ENCODE measurements at places on chromosomes 1 and 21.

- H3K36me3 ChIP-seq = no peaks in the 10 kb centered on the region
- H3K27ac ChIP-seq = no peak overlapping the region
- no peak overlapping the region for H3K4me3 ChIP-seq
- H3K27me3 ChIP-seq = peaks cover 2% of the 10 kb centered on the region
- no peaks in the 10 kb centered on the region for H3K4me1 ChIP-seq
- no peak for DNase-seq
Measured at GRCh38 chr1:210325026-210325670, 3.6 kb upstream of the HHAT start.

DNA sequence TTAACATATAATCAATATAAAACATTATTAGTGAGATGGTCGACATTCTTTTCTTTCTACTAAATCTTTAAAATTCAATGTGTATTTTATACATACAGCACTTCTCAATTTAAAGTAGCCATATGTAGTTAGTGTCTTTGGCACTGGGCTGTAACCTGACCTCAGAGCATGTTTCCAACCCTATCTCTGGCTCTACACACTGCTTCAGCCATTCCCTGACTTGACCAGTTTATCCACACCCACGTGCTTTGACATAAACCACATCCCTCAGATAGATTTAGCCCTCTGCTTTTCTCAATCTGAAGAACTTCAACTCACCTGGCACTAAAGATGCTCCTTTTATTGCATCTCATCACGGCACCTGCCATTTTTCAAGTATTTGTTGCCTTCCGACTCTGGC, 58.3 kb downstream of the RGS2 start:
- no peaks in the 10 kb centered on the region for H3K36me3 ChIP-seq
- H3K27ac ChIP-seq = no peak overlapping the region
- no peak overlapping the region for H3K4me3 ChIP-seq
- H3K27me3 ChIP-seq = no peaks in the 10 kb centered on the region
- DNase-seq = no peak

DNA sequence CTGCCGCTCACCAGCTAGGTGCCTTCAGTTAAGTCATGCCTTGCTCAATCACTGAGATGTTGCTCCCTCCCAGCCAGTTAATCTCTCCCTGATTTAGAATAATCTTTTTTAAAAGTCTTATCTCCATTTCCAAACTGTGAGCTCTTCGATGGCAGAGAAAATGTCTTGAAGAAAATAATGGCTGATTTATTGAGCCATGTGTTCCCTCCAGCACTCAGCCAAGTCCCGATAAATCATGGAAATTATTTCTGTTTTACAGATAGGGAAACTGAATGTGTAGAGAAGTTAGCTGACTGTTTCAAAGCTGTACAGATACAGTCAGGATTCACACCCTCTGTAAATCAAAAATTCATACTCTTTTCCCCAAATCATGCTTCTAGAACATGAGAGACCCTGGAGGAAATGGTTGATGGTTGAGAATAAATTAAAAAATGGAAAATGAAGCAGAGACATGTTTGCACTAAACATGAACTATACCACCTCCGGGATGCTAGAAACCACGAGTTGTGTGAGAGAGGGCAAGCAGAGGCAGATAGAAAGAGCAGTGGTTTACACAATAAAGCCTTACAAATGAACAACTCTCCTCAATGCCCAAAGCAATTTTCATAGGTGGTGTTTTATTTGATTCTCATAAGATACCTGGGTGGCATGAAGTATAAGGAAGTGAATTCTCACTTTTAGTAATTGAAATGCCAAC, 376.4 kb downstream of the PLPP3 start:
- H3K4me1 ChIP-seq = no peaks in the 10 kb centered on the region
- no peaks in the 10 kb centered on the region for H3K27me3 ChIP-seq
- no peak for DNase-seq
- no peak overlapping the region for H3K4me3 ChIP-seq
- no peak overlapping the region for H3K27ac ChIP-seq
- no peaks in the 10 kb centered on the region for H3K36me3 ChIP-seq

DNA sequence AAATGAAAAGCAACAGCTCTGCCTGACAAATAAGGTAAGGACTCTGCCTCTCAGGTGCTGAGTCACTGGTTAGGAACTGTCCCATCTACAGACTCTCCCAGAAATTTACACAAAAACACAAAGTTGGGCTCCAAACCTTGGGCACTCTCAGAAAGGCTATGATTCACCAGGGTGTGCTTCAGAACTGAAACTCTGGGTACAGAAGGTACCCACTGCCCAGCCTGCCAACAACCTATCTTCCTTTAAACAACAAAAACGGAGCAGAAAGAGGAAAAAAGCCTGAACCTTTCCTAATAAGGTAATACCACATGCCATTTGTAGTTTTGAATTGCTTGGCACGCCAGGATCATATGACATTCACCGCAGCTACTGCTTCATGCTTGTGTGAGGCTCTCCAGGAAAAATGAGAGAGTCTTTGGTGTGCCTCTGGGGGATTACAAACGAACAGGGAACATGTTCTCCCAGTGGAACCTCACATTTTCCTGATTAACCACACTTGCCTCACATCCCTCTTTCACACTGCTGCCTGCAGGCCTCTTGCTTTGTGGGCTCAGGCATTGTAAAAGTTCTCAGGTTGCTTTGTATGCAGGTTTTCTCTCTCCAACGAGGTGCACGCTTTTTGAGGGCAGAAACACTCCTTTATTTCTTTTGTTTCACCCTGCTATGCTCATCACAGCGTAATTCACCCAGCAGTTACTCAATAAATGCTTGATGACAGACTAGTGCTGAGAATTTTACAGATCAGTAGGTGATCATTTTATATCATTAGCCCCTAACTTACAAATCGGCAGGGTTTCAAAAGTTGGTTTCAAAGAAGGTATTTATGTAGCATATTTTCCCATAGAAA, 65.1 kb downstream of the GADD45A start:
- H3K27ac ChIP-seq = peak overlapping the region; percentile 80
- H3K4me1 ChIP-seq = peaks cover 55% of the 10 kb centered on the region
- no peak overlapping the region for H3K4me3 ChIP-seq
- peak; percentile 54 for DNase-seq
- H3K36me3 ChIP-seq = peaks cover 2% of the 10 kb centered on the region
- H3K27me3 ChIP-seq = no peaks in the 10 kb centered on the region

DNA sequence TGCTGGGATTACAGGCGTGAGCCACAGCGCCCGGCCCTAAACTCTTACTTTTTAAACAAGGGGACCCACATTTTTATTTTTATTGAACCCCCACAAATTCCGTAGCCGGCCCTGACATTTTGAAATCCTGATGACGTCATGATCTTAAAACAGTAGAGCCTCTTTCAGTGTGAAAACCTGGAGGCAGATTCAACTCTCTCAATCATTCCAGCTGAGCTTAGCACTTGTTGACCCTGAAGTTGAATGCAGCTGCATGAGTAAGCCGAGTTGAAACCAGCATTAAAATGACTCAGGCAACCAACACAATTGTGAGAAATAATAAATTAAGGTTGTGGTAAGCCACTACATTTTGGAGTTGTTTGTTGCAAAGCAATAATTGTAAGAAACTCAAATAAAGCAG, 93.9 kb upstream of the ADGRL4 start:
- no peak for DNase-seq
- no peaks in the 10 kb centered on the region for H3K27me3 ChIP-seq
- H3K4me3 ChIP-seq = no peak overlapping the region
- H3K27ac ChIP-seq = no peak overlapping the region
- no peaks in the 10 kb centered on the region for H3K4me1 ChIP-seq

- H3K27me3 ChIP-seq = no peaks in the 10 kb centered on the region
- peak overlapping the region; percentile 62 for H3K27ac ChIP-seq
- H3K36me3 ChIP-seq = no peaks in the 10 kb centered on the region
- no peak for DNase-seq
- peaks cover 2% of the 10 kb centered on the region for H3K4me1 ChIP-seq
Measured at GRCh38 chr1:234771642-234772344, 161.8 kb upstream of the IRF2BP2 start.

DNA sequence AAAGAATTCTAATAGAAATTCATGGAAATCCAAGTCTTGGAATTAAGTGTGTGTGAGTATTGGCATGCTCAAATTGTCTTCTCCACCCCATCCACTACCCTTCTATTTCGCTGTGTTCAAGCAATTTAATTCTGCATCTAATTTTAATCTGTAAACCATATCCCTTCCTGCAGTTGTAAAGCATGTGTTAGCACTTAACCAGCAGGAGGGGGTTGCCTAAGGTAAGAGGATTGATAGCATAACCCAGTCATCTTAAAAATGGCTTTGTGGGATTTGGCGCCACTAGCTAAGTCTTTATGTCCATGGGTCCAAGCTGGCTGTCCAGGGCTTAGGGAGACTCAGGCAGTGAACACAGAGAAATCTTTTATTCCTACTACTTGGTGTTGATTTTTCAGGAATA, 210.3 kb downstream of the PTPRC start:
- no peaks in the 10 kb centered on the region for H3K27me3 ChIP-seq
- DNase-seq = no peak
- no peak overlapping the region for H3K27ac ChIP-seq
- no peak overlapping the region for H3K4me3 ChIP-seq
- no peaks in the 10 kb centered on the region for H3K4me1 ChIP-seq

GRCh38 chr1:84478876-84479868, at the start of gene RPF1:
Gene RPF1, plus strand, starts transcription at chr1:84479266. Its CDS starts 16 bp downstream, at chr1:84479282.
- H3K27me3 ChIP-seq = no peaks in the 10 kb centered on the region
- H3K4me1 ChIP-seq = peaks cover 3% of the 10 kb centered on the region
- peak; percentile 80 for DNase-seq
- H3K4me3 ChIP-seq = peak within 1 kb of the TSS; percentile 84
- H3K27ac ChIP-seq = peak within 1 kb of the TSS; percentile 92

DNA sequence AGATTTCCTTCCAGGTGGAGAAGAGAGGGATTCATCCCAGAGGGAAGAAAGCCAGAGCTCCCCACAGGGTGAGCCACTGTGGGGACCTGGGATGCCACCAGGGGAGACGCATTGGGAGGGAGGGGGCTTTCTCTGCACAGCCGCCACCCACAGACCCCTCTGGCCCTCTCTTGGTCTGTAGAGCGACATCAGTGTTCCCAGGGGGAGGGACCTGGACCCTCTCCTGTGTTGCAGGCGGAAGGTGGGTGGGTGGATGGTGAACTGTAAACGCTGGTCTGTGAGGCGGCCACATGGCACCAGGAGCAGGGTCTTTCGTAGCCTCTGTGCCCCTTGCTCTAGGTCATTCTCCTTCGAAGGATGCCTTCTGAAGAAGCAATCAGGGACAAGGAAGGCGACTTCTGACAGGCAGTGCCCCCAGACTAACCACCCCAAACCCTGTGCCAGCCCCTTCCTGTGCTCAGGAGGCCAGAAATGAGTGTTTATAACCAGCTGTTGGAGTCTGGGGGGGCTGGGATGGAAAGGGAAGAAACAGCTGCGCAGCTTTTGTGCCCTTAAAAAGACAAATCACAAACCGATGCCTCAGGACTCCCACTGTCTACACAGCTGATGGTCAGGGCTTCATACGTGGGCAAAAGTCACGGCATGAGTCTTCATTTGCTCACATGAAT, 121.4 kb upstream of the ZBTB40 start:
- no peak overlapping the region for H3K27ac ChIP-seq
- H3K36me3 ChIP-seq = no peaks in the 10 kb centered on the region
- no peak for DNase-seq
- H3K27me3 ChIP-seq = no peaks in the 10 kb centered on the region

- H3K27me3 ChIP-seq = no peaks in the 10 kb centered on the region
- no peaks in the 10 kb centered on the region for H3K36me3 ChIP-seq
- no peaks in the 10 kb centered on the region for H3K4me1 ChIP-seq
- no peak overlapping the region for H3K4me3 ChIP-seq
- H3K27ac ChIP-seq = no peak overlapping the region
- DNase-seq = no peak
Measured at GRCh38 chr1:13730291-13730690, 30.3 kb downstream of the PRDM2 start.

- peaks cover 3% of the 10 kb centered on the region for H3K4me1 ChIP-seq
- H3K27ac ChIP-seq = no peak overlapping the region
- no peaks in the 10 kb centered on the region for H3K36me3 ChIP-seq
Measured at GRCh38 chr1:153679337-153680119, 1.0 kb downstream of the NPR1 start.

GRCh38 chr1:228101994-228102790, 933 bp downstream of the C1orf35 start:
- H3K36me3 ChIP-seq = peaks cover 11% of the 10 kb centered on the region
- H3K4me3 ChIP-seq = peak overlapping the region; percentile 85
- H3K27me3 ChIP-seq = no peaks in the 10 kb centered on the region
- peak; percentile 75 for DNase-seq
- peak overlapping the region; percentile 97 for H3K27ac ChIP-seq
